Uterus (tissue), 4 donors: ENCODE measurements at places on chromosomes 11 and 22. TPM values are rescaled to one million over a fixed set of nuclear protein-coding genes. Genes with fewer than 3 reads are reported as not detected.
A peak's percentile ranks its signal among the peaks of the same experiment; 100 is the strongest.

GRCh38 chr11:14336507-14337503, 22.2 kb downstream of the RRAS2 start:
- no peak for DNase-seq

DNA sequence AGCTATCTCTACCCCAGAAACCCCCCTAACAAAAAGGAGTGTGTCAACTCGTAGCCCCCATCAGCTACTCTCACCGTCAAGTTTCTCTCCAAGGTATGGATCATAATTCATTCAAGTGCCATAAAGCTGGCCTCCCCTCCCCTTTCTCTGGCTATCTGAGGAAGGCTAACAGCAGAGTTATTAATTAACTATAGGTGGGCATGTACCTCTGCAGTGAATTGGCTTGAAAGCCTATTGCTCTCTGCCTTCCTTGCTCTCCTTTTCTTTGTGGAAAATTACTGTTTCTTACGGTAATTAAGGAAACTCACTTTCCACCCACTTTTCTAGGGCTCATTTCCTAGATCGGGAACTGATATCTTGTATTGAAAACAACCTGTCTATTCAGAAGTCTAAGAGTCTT, 14.1 kb downstream of the POLA2 start:
- DNase-seq = no peak

GRCh38 chr11:1840780-1841480, 2.1 kb downstream of the TNNI2 start:
- no peak for DNase-seq

- no peak for DNase-seq
Observed at GRCh38 chr22:41661713-41662112, 27.0 kb downstream of the SNU13 start.

- no peak for DNase-seq
Observed at GRCh38 chr11:78244080-78244479, 55.4 kb downstream of the USP35 start.

DNA sequence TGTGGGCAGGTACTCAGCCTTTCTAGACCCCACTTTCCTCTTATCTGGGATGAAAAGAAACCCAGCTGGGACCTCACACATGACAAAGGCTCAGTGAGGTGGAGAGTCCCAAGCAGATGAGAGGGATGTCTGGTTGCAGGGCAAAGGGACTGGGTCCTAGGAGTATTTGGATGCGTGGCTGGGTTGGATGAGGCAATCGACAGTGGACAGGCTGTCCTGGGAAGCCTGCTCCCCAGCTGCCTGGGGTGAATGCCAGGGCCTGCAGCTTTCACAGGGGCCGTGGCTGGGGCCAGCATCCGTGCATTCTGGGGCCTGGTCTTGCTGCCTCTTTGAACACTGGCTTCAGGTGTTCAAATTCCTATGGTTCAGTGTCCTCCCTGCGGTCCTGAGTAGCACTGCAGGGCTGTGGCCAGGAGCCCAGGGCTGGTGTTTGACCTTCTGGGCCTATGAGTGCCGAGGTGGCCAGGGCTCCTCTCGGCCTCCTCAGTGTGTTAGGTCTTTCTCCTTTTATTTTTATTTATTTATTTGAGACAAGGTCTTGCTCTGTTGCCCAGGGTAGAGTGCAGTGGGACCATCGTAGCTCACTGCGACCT, 65.3 kb downstream of the MCM5 start:
- DNase-seq = peak; percentile 66

Gene PNPLA5
- not detected for total RNA-seq

Gene OR51B4
- 0.35 TPM for total RNA-seq
